ENCODE measurements at places on chromosomes 16 and 17.

DNA sequence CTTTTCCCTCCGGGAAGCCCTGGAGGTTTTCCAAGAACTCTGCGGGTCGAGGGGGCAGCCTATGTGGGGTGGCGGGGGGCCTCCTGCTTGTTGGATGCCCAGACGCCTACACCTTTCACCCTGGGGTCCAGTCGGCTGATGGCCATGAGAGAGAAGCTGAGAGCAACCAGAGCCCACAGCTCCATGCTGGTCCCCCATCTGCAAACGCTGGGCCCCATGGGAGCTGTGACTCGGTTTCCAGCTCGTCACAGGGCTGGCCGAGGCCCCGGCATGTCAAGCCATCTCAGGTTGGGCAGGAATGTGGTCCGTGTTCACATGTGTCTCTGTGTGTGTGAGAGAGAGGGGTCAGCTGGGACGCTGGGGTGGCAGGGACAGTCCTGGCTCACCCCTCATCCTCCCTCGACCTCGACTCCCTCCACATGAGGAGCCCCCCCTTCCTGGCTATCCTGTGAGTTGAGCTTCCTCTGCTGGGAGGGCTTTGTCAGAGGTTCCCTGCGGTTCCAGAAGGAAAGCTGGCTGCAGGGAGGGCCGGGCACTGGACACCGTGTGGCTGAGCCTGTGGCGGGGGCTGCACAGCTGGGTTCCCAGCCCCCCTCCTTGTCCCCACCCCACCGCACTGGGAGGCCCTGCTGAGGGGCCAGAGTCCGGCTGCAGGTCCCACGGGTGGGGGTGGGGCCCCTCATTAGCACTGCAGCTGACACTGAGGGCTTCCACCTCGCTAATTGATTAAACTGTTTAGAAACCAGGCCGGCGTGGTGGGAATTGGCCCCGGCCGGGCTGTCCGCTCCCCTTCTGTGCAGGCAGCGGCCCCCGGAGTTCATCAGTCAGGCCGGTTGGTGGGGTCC is 19.1 kb downstream of the METRNL start:
- no peak for DNase-seq

DNA sequence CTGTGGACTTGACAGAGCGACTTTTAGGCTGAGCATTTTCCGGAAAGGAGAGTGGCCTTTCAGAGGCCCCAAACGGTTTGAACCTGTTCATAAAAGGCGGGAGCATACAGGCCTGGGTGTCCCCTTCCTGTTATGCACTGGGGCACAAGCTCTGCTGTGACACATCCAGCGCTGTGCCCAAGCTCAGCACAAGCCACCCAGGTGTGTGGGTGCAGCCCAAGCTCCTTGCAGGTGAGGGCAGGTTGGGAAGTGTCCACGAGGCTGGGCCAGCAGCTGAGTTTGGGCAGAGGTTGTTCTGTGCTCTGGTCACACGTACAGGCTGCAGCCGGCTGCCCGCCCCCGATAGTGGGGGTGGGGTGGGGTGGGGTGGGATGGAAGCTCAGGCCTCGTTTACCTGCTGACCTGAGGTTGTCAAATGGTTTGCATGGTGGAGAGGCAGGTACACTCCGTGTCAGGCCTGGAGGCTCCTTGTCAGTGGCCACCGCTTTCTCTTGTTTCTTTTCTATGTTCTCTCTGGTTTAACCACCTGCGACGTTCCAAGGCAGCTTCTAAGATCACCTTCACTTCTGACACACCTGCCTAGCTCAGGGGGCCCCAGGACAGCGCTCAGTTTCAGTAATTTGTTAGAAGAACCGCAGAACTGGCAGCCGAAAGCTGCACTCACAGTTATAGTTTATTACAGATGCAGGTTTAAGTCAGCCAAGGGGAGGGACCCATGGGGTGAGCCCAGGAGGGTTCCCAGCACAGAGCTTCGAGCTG is 194.7 kb upstream of the CIBAR2 start:
- DNase-seq: no peak

GRCh38 chr16:80104401-80104800 is 436.4 kb upstream of the DYNLRB2 start:
- DNase-seq: no peak

DNA sequence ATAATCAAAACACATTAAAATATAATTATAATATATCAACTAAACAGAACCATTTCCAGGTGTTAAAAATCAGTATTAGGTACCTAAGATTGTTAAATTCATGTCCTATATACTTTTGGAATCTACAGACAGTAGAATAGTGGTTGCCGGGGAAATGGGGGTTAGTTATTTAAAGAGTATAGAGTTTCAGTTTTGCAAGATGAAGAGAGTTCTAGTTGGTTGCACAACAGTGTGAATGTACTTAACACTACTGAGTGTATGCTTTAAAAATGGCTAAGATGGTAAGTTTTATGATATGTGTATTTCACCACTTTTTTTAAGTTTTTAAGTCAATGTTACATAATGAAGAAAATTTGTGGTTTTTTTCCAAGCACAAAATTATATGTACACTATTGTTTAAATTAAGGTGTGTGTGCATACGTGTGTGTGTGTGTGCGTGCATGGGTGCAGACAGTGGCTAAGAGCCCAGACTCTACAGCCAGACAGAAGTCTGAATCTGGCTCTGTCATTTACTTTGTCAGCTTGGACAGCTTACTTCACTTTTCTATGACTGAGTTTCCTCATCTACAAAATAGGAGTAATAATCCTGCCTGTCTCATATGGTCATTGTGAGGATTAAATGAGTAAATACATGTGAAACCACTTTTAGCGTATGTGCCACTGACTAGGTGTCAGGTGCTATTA is 25.3 kb upstream of the PHAF1 start:
- no peak for DNase-seq

DNA sequence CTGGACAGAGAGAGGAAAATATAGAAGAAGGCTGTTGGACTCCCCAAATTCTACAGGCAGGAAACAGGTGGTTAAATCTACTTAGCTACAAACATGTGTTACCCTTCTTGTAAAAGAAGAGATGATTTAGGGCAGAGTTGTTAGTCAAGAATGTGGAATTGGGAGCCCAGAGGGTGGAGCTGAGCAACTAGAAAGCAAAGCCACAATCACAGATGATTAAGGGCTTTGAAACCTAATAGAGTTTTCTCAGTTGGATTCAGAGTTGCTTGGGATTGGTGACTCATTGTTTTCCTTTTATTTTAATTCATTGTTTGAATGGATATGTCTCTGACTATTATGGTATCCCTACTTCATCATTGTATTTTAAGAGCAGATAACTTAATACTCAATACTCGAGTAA is 6.2 kb downstream of the ACSM5 start:
- DNase-seq: no peak

DNA sequence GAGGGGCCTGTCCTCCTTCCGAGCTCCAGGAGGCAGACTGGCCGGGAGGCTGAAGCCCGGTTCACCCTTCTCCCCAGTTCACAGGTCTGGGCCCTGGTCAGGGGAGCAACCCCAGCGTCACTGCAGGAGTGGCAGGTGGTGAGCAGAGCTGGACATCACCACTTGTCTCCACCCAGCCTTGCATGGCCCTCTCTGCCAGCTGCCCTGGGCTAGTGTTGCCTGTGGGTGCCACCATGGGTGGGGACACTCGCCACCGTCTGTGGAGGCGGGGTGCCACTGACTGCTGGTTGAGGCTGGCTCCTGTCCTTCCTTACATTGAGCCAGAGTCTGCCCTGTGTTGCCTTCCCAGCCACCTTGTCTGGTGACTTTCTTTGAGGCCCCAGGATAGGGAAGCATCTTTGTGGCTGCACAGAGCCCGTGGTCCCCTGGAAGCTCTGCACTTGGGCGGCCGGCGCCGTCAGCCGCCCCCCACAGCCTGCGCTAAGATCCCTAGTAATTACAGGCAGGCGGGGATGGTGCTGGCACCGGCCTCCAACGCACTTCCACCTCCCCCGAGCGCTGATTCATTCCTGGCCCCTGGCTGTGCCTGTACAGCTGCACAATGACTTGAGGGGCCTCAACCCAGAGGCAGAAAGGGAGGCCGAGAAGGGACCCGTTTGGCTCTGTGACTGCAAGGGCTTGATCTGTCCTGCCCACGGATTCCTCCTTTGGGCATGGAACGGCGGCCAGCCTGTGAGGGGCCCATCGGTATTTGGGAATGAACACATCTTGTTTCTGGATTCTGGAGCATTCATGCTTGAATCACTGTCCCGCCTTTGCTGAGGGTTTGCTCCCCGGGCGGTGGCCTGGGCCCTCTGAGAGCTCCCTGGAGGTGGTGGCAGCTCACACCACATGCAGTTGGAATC is 5.2 kb downstream of the BAIAP2 start:
- DNase-seq: no peak

DNA sequence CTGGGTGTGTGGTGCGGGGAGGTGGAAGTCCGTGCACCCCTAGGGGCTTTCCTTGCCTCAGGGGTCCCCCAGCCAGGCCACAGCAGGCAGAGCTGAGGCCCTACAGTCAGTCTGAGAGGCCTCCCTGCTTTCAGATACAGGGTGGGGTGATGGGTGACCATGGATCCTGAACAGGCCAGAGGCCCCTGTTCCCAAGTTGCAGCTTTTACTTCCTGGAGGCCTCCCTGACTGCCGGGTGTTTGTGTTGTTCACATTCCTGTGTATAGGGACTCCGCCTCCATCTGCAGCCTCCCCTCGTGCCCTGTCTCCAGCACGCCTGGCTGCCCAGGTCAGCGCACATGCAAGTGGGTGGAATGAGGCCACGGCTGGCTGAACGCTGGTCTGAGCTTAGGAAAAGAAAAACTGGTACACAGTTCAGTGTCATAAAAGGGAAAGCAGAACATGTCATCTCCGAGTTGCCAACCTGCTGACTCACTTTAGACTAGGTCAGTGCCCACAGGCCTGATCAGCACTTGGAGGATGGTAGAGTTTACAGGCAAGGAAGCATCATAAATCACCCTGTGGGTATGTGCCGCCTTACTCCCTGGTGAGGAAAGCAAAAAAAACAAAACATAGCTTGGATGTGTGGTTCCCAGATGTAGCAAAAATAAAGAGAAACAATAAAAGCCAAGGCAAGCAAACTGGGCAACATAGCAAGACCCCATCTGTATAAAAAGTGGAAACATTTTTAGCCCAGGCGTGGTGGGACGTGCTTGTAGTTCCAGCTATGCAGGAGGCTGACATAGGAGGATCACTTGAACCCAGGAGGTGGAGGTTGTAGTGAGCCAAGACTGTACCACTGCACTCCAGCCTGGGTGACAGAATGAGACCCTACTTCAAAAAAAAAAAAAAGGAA is 6.2 kb upstream of the SLC7A6 start:
- no peak for DNase-seq

GRCh38 chr16:24820522-24820921 is 25.2 kb upstream of the SLC5A11 start:
- DNase-seq: no peak

GRCh38 chr16:77193377-77193776 is 2.4 kb downstream of the MON1B start:
- no peak for DNase-seq

DNA sequence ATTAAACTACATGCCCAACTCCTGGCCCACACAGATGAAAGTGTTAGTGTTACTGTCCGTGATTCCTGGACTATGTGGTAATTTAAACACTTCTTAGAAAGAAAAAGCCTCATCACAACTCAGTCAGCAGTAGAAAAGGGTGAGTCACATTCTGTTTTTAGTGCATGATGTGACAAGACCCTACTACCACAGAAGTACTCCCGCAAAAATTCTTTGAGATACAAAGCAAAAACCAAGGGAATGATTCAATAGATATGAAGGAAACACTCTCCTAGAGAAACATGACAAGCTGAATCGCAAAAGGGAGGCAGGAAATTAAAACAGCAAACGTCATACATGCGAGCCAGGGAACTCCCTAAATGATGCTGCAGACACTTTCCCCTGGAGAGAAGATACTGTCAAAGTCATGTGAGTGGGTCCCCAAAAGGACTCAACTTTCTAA is 14.4 kb downstream of the SNN start:
- no peak for DNase-seq

- no peak for DNase-seq
These were observed 361.0 kb downstream of the CDH13 start for GRCh38 chr16:82987767-82988166.

DNA sequence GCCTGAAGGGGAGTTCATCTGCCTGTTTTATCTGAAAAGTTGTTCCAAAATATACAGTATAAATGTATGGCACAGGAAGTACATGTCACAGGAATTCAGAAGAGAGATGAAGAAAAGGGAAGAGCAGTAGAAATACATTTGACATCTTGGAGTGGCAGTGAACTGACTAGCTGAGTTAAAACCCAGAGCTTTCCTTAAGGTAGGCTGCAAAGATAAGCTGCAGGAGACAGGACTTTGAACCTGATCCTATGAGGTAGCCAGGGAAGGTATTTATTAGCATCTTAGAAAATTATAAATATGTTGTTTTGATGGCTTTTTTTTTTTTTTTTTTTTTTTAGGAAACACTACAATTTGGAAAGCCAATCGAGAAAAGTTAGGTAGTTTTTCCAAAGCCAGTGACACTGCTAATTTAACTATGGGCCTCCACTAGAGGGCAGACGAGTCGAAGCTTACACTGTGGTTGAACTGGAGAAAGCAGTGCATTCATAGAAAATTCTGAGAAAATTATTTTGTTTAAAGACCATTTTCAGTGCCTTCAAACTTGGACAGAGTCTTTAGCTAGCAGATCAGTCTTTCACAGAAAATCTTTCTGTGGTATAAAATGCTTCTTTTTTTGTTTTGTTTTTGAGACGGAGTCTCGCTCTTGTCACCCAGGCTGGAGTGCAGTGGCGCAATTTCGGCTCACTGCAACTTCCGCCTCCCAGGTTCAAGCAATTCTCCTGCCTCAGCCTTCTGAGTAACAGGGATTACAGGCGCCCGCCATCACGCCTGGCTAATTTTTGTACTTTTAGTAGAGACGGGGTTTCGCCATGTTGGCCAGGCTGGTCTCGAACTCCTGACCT is 122.3 kb downstream of the SSH2 start:
- peak; percentile 66 for DNase-seq

- DNase-seq: no peak
These were observed 37.2 kb upstream of the NUFIP2 start for GRCh38 chr17:29331075-29331707.

DNA sequence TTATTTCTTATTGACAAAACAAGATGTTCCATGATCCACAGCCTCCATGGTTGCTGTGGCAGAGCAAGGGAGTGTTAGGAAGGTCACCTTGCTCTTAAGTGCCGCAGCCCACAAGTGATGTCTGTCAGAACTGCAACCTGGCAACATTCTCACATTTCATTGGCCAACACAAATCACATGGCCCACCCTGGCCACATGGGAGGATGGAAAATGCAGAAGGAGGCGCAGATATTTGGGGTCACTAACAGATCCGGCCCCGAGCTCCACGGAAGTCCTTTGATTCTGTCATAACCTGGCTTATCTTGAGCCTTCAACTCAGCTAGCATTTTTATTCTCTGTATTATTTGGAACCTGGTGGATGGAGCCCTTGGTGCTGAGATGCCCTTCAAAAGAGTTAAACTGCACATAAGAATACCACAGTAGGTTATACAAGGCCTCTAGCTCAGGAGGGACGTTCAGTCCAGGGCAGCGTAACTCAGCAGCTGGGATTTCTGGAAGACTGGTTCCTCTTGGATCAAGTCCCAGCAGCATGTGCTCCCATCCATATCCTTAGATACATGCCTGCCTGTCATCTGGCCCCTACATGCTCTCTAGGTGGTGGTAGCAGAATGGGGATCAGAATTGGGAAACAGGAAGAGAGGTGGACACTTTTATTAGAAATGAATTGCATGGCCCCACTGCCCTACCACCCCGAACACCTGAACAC is 508.1 kb downstream of the HAPSTR1 start:
- no peak for DNase-seq

- DNase-seq: no peak
These were observed 4.2 kb downstream of the METRNL start for GRCh38 chr17:83083368-83084201.
